ENCODE measurements at places on chromosomes 12 and 14.

GRCh38 chr12:3278681-3279414 is 201.7 kb downstream of the TSPAN9 start:
- DNase-seq, result no peak

DNA sequence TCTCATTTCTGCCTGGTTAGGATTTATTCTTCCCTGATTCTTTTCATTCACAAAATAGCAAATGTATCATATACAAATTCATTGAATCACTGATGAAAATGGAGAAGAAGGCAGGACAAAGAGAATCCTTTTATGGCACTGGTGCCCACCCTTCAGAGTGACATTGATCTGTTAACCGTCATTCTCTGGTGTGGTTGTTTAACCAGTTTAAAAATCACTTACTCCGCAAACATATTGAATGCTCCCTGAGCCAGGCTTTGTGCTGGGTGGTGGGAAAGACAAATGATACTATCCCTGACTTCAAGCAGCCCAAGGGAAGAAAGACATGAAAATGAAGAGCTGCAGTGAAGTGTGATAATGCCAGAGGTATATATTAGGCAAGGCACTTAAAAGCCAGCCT is 187.5 kb upstream of the SLC38A2 start:
- no peak for DNase-seq

DNA sequence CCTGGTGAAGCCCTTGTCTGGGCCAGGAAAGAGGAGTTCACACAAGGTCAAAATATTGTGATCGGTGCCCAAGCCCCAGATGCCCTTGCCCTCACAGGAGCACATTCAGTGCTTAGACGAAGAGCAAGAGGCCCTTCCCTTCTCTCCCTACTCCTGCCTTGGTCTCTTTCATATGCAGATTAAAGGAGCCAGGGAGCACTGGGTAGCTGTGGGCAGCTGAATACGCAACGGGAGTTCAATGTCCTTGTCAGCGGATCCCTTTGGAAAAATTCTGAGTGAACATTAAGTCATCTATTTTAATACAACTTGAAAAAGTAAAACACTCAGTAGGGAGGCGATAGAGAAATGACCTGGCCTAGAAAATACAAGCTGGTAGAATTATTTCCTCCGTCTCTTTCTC is 1489.4 kb downstream of the AACS start:
- no peak for DNase-seq

DNA sequence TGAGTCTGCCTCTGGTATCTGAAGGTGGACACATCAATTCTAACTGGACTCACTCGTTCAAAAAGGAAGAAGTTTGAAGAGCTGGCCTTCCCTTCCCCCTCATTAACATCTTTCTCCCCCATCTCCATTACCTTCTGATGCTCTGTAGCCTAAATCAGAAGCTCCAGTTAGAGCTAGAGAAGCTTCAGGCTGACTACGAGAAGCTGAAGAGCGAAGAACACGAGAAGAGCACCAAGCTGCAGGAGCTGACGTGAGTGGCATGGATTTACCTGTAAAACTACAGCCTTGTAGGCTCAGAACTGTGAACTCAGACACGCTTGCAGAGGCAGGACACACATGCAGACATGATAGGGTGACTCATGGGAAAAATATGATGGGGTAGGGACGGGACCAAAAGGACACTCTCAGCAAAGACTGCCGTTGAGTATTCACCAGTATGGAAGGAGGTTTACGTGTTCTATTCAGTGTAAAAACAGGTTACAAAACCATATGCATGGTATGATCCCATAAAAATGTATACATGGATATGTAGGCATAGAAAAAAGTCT is 14.3 kb upstream of the PIP4K2C start:
- DNase-seq, result no peak

- no peak for DNase-seq
Observed at GRCh38 chr12:43893670-43894069, 57.8 kb downstream of the TMEM117 start.

DNA sequence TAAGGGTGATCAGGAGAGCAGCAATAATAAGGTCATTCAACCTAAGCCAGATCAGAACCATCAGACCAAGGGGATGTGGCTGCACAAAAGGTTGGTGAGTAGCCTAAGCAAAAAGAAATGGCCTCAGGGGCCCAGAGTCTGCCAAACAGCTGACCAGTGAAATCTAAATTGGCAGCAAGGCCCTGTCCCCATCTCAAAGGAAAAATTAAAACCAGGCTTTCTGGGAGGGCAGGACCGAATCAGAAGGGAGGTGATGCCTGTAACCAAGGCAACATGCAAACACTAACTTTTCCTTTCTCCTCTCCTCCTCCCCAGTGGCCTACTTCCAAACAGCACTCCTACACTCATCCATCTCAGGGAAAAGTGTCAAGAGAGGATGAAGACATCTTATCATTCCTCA is 256.4 kb downstream of the NUAK1 start:
- DNase-seq, result no peak

Data from lung (tissue), 17 donors.